Posterior vena cava (tissue), 2 donors: ENCODE measurements at places on chromosomes 3 and 15. TPM values are rescaled to one million over a fixed set of nuclear protein-coding genes. Genes with fewer than 3 reads are reported as not detected.
A peak's percentile ranks its signal among the peaks of the same experiment; 100 is the strongest.

KNSTRN gene
- total RNA-seq, result 5.4 TPM

ZPLD1 gene
- total RNA-seq, result 1.5 TPM

FSTL1 gene
- 548 TPM for total RNA-seq

ZIC4 gene
- total RNA-seq, result 3.0 TPM

FRMD5 gene
- total RNA-seq, result 0.37 TPM

CGNL1 gene
- total RNA-seq, result 20.0 TPM

ARHGAP31 gene
- 26.9 TPM for total RNA-seq

BCL6 gene
- total RNA-seq, result 143 TPM

WNT7A gene
- total RNA-seq, result not detected

USP4 gene
- 54.6 TPM for total RNA-seq

AVEN gene
- total RNA-seq, result 30.9 TPM

GRCh38 chr3:193564012-193564411, 9.3 kb upstream of the ATP13A4 start:
- DNase-seq, result no peak

GRCh38 chr3:71323558-71323957, 260.0 kb downstream of the FOXP1 start:
- DNase-seq, result no peak

DNA sequence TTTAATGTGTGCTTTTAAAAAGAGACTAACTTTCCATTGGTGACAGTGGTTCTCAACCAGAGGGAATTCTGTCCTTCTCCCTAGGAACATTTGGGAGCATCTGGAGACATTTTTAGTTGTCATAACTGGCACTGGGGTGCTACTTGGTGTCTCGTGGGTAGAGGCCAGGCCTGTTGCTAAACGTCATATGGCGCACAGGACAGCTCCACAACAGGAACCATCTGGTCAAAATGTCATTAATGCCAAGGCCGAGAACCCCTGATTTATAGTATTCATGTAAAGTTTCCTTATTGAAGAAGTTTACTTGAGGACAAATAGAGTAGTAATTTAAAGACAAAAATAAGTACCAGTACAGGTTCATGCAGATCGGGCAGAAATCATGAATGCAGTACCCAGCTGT, 164.2 kb downstream of the FEZF2 start:
- DNase-seq, result no peak

- DNase-seq, result no peak
Measured at GRCh38 chr15:43826029-43826507, 734 bp upstream of the WDR76 start.

- DNase-seq, result no peak
Measured at GRCh38 chr3:28836199-28836598, 444.7 kb upstream of the RBMS3 start.

- no peak for DNase-seq
Measured at GRCh38 chr3:67302489-67302888, 304.4 kb downstream of the KBTBD8 start.

DNA sequence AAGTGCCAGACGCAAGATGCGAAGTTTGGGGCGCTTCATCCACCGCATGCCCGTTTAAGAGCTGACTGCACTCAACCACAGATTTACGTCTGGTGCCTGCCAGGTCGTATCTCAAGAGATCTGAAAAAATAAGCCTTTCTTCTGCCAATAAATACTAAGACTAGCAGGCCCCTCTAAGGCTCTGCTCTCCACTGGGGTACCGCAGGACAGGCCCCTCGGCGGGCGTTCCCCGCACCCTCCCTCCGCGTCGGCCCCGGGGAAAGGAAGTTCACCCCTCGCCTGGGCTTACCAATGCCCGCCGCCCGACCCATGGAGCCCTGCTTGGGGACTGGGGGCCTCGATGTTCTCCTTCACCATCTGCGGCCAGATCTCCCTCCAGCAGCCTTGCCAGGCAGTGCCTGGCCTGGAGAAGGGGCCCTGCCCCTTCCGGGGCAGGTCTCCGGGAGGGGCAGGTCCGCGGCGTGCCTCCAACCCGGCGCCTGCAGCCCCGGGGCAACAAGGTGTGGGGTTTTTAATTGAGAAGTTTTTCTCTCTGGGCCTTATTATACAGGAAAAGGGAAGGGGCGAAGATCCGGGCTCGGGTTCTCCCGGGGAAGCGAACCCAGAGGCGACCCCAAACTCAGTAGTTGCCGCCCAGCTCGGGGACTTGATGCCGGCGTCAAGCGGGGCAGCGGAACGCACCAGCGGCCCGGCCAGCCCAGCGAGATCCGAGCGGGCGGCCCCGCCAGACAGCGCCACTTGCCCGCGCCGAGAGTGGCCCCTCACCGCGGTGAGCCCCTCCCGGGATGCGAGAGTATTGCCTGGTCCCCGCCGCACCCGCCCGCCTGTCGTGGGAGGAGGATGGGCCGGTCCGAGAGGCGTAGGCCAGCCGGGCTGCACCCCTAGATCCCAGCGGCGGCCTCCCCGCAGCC, 735 bp downstream of the GOLGA8B start:
- peak; percentile 80 for DNase-seq

GRCh38 chr15:40449275-40449674, 8.5 kb downstream of the BAHD1 start:
- no peak for DNase-seq

- DNase-seq, result no peak
Measured at GRCh38 chr3:44326019-44326418, 12.5 kb upstream of the TCAIM start.

- no peak for DNase-seq
Measured at GRCh38 chr15:28252831-28253230, 69.1 kb downstream of the HERC2 start.

DNA sequence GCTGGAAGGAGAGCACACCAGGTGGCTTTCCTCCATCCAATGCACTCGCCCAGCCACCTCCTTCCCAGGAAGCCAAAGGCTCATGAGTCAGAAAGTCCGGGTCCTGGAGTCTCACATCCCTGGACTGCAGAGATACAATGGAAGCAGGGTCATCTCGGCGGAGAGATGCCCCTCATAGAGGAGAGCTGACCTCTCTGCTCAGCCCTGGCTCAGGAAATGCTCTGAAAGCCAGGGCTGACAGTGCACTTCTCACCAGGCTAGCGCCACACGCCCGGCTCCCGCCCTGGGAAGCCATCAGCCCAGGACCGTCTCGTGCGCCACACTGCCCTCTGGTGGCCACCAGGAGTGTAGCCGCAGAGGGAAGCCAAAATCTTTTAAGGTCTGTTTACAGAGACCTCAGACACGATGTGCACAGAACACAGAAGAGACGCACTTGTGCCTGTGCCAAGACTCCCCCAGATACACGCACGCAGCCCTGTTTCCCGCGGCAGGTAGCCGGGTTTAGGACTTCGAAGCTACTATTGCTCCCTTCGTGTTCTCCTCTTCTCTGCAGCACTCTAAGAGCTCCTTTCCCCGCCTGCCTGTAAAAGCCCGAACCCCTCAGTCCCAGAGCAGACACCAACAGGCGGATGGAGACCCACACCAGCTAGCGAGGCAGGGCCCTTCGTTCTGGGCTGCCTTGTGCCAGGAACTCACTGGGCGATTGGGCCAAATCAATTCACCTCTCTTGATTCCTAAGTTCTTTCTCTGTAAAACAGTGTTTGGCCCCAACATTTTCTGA, 9.7 kb downstream of the NTRK3 start:
- DNase-seq, result peak; percentile 94

DNA sequence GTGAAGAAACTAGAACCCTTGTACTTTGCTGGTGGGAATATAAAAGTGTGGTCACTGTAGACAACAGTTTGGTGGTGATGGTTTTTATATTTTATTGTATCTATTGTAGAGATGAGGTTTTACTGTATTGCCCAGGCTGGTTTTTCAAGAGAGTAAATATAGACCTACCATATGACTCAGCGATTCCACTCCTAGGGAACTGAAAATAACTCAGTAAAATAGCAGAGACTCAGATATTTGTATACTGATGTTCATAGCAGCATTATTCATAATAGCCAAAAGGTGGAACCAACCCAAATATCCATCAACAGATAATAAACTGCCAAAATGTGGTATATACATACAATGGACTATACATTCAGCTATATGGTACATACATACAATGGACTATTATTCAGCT, 68.8 kb upstream of the IL12A start:
- DNase-seq, result no peak

DNA sequence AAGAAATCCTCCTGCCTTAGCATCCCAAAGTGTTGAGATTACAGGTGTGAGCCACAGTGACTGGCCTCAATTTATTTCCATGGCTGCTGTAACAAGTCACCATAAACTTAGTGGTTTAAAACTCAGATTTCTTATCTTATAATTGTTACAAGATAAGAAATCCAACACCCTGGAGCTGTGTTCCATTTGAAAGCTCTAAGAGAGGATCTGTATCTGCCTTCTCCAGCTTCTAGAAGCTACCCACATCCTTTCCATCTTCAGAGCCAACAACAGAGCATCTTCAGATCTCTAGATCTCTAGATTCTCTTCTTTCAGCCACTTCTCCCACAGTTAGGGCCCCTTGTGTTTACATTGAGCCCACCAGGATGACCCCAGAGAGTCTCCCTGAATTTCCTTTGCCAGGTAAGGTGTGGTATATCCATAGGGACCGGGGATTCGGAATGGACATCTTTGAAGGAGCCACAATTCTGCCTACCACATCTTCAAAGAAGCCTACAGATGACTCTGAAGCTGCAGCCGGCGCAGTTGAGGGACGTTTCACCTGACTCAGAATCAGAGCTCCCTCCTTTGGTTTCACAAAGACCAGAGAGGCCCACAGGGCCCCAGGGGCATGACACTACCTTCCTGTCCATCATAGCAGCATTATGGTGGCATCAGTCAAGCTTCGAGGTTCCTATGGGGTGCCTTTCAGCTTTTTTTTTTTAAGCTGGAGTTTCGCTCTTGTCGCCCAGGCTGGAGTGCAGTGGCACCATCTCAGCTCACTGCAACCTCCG, 87.0 kb upstream of the IGF1R start:
- peak; percentile 46 for DNase-seq

DNA sequence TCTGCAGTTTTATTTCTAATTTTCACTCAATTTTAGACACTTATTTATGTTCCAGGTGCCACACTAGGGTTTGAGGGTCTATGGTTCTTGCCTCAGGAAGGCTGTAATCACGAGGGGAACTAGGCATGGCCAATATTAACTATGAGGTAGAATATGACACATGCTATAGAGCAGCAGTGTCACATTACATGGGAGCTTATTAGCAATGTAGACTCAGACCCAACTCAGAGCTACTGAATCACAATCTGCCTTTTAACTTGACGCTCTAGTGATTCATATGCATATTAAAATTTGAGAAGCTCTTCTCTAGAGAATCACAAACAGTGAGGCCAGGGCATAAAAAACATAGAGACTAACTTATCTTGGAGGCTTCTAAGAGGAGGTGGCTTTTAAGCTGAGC, 32.8 kb upstream of the MRPL3 start:
- DNase-seq, result no peak

DNA sequence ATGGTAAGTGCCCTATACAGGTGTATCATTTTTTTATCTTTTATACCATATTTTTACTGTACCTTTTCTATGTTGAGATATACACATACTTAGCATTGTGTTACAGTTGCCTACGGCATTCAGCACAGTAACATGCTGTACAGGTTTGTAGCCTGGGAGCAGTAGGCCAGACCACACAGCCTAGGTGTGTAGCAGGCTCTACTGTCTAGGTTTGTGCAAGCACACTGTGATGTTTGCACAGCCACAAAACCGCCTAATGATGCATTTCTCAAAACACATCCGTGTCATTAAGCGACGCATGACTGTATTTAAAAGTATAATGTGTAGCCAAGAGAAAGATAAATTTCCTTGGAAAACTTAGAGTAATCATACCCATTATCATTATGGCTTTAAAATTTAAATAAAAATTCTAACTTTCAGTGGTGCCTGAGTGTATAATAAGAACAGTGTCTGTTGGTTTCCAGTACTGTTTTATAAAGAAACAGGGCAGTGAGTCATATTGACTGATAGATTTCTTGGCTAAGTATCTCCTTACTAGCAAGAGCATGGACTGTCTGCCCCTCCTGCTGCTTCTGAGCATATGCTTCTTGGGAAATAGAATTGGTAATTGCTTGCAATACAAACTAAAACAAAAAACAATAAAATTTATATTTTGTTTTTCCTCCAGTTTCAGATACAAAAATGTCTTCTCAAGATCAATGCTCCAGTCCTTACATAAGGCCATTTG, 18.3 kb downstream of the CALML4 start:
- DNase-seq, result no peak

GRCh38 chr3:133863911-133864310, 31.8 kb downstream of the RAB6B start:
- DNase-seq, result no peak

DNA sequence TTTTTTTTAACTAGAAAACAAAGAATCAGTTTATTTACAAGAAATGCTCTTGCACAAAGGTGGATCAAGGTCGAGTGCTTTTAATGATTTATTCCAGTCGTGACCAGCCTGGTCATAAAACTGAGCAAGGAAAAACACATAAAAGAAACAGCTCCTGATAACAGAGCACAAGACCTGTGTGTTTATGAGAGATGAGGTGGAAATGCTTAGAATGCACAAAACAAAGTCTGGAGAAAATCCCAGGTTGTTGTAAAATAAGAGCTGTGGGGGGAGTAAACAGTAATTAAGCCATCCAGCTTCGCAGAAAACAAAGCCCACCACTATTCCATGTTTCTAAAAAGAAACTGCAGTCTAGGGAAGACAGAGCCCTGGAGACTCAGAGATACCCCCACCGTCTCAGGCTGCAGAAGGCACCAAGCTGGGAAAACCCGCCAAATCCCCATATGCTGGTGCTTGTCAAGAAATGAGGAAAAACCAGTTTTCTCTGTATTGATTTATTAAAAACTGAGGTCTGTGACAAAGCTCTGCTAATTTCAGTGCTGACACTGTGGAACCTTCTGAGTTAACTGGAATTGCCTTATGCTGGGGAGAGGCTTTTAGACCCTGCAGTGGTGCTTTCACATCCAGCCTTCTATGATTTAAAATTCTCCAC, 139.3 kb downstream of the ADAMTS17 start:
- peak; percentile 8 for DNase-seq

GRCh38 chr3:126911162-126912026, 71.5 kb upstream of the PLXNA1 start:
- peak; percentile 87 for DNase-seq
